Hair follicular keratinocyte (primary cell): ENCODE measurements at places on chromosomes 1 and 21. TPM values are rescaled to one million over a fixed set of nuclear protein-coding genes. Genes with fewer than 3 reads are reported as not detected.

The APCS gene
- not detected in 2 replicates for total RNA-seq

The LRRC53 gene
- not detected in 2 replicates for total RNA-seq

The TMEM200B gene
- total RNA-seq: 5.9 and 6.6 TPM in 2 replicates

The PLEKHA6 gene
- total RNA-seq: 2.0 and 3.1 TPM in 2 replicates

The CLEC20A gene
- total RNA-seq: not detected in 2 replicates

The CLCA4 gene
- total RNA-seq: 0.15 and 0.16 TPM in 2 replicates

The LCE2A gene
- not detected in 2 replicates for total RNA-seq

The RXRG gene
- total RNA-seq: not detected in 2 replicates

The EFCAB7 gene
- total RNA-seq: 3.2 and 3.6 TPM in 2 replicates

The ZNF670 gene
- total RNA-seq: 0.94 and 3.6 TPM in 2 replicates

The NCDN gene
- total RNA-seq: 13.0 and 14.2 TPM in 2 replicates

The HSD3B1 gene
- not detected in 2 replicates for total RNA-seq

The DONSON gene
- total RNA-seq: 12.6 and 32.4 TPM in 2 replicates

The LCE6A gene
- total RNA-seq: not detected in 2 replicates

The SLC45A3 gene
- total RNA-seq: 3.0 and 6.3 TPM in 2 replicates

The PADI3 gene
- total RNA-seq: 8.7 and 9.7 TPM in 2 replicates

The FCRL5 gene
- total RNA-seq: not detected in 2 replicates

The SCAMP3 gene
- 72.9 and 75.6 TPM in 2 replicates for total RNA-seq

The KRTAP19-1 gene
- total RNA-seq: not detected in 2 replicates

The FALEC gene
- total RNA-seq: not detected in 2 replicates

The FABP3 gene
- 3.2 TPM in 1 of 2 replicates, not detected in the other for total RNA-seq

The SMIM11 gene
- total RNA-seq: 8.1 and 8.5 TPM in 2 replicates

The FCMR gene
- 3.3 and 4.8 TPM in 2 replicates for total RNA-seq

The VHLL gene
- not detected in 2 replicates for total RNA-seq

The ESPN gene
- 0.84 and 4.3 TPM in 2 replicates for total RNA-seq

The TNFSF18 gene
- 0.04 TPM in 1 of 2 replicates, not detected in the other for total RNA-seq
